ENCODE measurements at places on chromosomes 5 and 9.

DNA sequence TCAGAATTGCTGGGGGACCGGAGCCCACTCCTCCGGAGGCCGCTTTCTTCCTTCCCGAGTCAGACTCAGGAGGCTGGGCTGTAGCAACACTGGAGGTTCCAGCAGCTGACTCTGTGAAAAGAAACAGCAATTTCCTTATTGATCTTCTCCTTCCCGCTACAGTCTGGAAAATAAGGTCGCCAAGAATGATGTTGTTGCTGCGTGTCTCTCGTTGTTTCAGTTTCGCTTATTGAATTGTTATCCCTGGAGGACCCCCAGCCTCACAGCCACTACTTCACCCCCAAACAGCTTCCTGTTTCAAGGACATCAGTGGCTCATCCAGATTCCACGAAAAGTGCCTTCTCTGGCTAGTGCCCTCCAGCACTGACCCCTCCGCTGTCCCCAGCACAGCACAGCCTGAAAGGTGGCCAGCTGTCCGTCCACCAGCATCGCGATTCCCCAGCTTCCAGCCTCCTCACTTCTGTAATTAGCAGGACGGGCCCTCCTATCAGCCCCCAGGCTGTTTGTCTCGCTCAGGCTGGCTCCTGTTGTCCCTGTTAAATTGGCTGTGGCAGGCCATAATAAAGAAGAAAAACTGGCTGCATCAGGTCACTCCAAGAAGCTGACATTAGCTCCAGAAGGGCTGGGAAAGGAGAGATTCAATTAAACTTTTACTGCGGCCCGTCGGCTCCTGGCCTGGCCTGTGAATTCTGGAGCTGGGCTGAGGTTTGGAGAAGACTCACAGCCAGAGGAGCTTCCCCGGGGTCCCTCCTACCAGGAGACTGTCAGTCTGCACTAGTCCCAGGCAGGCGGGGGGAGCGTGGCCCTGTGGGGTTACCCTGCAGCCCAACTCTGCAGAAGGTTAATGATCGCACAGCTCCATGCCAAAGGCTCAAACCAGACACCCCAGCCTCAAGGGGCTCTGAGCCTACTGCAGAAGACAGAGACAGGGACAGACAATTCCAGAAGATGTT, 40.5 kb downstream of the OLFM1 start:
- DNase-seq = no peak

DNA sequence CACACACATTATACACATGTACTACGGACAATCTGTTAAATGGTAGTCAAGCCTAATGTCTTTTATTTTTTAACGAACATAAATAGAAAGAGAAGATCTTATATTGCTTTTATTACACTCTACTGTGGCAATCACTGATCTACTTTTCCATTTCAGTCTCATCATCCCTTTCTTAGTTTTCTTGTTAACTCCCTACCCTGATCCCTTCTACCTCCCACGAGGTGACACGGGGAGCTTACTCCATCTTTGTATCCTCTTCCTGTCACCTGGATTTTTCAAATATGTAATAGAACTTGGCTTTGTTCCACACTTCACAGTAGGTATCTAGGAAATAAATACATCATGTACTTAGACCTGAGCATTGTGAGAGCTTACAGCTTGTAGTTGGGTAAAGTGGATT, 211.0 kb downstream of the PIK3R1 start:
- DNase-seq = no peak

GRCh38 chr5:128081111-128081851, 2.3 kb upstream of the SLC12A2 start:
- no peak for DNase-seq

- DNase-seq = no peak
Measured at GRCh38 chr9:133786371-133786753, 48.2 kb upstream of the SARDH start.

- DNase-seq = no peak
Measured at GRCh38 chr9:75488719-75489110, 400.4 kb downstream of the OSTF1 start.

GRCh38 chr5:130720355-130720754, 444.7 kb downstream of the HINT1 start:
- DNase-seq = no peak

DNA sequence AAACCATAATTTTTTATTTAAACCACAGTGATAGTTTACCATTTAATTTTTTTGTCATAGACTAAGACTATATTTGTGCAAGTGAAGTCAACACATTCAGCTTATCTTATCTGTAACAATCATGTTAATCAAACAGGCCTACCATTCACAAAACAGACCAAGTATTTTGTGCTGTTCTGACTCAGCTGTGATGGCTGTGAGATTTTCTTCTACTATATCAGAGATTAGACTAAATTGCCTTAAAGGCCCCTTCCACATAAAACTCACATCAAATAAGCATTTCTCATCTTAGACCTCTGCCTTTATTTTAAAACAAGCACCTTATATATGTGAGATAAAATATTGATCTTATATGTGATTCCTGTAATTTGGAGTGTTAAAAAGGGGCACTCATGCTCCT, 13.4 kb downstream of the CCDC152 start:
- DNase-seq = no peak

GRCh38 chr5:88826646-88827585, 56.1 kb downstream of the MEF2C start:
- DNase-seq = no peak

DNA sequence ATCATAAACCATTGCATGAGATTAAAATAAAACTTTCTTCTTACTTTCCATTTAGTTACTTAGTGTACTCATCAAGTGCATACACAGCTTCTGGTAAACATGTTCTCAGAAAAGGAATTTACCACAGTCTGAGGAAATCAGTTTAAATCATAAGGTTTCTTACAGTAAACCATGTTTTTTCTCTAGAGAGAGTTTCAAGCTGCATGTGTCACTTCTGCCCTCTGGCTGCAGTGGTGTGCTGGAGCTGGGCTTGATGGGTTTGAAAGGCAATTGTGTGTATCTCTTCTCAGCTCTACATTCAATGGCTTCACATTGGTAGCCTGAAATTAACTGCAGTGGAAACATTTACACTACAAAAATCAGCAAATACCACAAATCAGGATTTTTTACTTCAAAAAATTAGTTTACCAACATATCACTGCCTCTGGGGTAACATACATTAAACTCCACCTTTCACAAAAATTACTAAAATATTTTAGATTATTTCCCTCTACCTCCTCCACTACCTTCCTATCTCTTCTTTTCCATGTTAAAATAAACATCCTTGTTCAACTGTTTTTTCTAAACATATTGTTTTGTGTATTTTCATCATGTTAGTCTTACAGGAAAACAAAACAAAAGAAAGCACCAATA, 414.3 kb downstream of the ANXA1 start:
- DNase-seq = peak; percentile 57

- no peak for DNase-seq
Measured at GRCh38 chr5:45507178-45507577, 189.0 kb downstream of the HCN1 start.

GRCh38 chr9:124101215-124101968, 89.8 kb downstream of the LHX2 start:
- no peak for DNase-seq

DNA sequence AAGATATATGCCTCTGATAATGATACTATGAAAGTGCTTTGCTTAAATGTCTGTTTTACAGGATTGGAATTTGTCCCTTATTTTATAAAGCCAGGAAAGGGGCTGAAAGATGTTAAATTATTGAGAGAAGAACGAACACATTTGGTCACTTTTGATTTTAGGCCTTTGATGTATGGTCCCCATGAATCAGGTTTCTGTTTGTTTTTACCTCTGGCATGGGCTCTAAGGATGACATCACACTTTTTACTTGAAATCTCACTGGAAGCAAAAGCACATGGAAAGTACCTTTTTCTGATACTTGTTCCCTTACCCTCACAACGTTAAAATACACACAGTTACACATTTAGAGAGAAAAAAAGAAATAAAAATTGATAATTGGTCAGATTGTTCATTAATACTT, 6.9 kb downstream of the OTULIN start:
- no peak for DNase-seq

DNA sequence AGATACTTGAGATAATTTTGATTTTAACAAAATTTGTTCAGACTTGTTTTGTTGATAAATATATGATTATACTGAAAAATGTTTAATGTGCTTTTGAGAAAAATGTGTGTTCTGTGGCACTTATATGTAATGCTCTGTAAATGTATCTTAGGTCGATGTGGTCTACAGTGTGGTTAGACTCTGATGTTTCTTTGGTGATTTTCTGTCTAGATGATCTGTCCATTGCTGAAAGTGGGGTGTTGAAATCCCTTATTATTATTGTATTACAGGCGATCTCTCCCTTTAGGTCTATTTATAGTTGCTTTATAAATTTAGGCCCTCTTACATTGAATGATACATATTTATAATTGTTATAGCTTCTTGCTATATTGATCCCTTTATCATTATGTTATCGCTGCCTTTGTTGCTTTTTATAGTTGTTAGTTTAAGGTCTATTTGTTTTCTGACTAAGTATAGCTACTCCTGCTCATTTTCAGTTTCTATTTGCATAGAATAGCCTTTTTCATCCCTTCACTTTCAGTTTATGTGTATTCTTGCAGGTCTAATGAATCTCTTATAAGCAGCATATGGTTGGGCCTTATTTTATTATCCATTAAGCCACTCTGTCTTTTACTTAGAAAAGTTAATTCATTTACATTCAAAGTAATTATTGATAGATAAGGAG, 124.3 kb downstream of the MRPS30 start:
- no peak for DNase-seq

- DNase-seq = no peak
Measured at GRCh38 chr9:80644044-80644443, 1045.3 kb downstream of the TLE1 start.

GRCh38 chr9:34242830-34243229, 64.0 kb downstream of the UBAP1 start:
- DNase-seq = no peak

DNA sequence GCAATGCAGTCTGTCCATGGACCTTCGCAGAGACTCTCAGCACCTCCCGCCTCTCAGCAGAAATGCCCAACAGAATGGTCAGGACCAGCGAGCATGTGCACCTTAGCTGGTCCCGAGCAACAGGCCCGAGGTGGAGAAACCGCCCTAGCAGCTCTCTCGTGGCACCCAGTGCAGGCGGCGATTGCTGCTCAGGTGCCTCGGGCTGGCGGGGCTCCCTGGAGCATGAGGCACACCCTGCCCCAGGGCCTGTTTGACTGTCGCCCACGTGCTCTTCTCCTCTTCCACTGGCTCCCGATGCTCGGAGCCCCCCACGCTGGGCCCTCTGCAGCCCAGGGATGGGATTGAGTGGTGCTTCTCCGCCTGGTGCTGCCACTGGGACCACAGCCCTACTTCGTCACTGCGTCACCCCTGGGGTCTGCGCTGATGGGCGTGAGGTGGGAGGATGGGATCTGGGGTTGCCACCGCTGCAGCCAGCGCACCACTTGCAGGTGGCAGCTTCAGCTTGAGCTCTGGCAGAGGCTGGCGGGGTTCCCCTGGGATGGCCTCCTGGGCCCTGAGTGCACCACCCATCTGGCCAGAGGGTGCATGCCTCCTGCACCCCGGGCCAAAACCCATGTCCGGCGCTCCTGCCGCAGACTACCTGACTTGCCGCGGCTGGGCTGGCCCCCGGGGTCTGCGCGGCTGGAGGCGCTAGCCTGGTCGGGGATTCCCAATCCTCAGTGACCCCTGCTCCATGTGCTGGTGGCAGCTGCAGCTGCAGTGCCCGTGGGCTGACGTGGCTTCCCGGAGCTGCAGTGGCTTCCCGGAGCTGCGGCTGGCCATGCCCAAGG, 244.2 kb downstream of the FOXD4L6 start:
- no peak for DNase-seq

DNA sequence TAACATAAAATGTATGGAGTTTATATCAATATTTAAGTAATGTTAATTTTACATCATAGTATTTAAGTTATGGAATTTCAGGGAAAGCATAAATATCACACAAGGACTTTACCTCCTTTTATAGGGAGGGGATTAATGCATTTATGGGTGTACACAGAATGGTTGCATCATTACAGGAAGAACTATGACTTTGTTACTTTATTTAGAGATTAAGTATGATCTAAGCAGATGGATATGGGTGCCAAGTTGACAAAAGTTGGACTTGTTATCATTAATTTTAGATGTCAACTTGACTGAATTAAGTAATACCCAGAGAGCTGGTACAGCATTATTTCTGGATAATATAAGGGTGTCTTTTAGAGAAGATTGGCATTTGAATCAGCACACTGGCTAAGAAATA, 160.5 kb upstream of the CDH10 start:
- DNase-seq = no peak

DNA sequence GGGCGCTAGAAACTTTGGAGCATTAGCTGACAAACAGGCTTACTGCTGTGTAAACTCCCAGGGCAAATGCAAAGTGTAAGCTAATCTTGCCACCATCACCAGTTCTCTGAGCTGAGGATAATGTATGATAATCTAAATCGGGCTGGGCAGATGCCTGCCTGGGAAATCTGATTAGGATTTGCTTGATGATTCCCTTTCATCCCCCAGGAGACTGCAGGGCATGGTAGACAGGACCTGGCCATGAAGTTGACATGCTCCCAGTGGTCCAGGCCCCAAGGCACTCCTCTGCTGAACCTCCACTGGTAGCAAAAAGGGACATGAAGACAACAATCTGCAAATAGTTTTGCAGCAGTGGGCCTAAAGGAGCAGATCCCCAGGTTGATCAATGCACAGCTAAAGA, 317.5 kb downstream of the SPOCK1 start:
- no peak for DNase-seq

- no peak for DNase-seq
Measured at GRCh38 chr5:117594166-117594565, 1019.5 kb upstream of the SEMA6A start.

DNA sequence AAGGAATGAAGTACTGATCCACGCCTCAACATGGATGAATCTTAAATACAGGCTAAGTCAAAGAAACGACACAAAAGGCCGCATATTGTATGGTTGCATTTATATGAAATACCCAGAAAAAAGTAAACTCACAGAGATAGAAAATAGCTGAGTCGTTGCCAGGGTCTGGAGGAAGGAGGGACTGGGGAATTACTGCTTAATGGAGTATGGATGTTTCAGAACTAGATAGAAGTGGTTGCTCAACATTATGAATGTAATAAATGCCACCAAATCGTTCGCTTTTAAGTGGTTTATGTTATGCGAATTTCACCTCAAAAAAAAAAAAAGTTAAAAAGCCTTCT, 784 bp upstream of the MSANTD3 start:
- no peak for DNase-seq

- no peak for DNase-seq
Measured at GRCh38 chr5:146440870-146441495, 6.2 kb upstream of the TCERG1 start.

DNA sequence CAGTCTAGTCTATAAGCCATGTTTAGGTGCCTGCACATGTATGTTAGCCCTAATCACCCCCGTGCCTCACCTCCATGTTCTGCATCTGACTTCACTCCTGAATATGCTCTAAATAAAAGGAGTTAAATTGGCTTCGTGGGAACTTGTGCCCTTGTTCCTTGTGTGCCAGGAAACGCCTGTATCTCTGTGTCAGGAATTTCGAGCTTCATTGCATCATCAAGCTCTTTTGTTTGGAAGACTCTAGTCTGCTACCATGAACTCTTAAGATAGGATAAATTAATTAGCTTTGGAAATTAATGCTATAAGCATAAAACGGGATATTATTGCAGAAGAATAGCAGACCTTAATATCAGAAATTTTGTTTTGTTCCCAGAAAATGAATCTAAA, 99.2 kb downstream of the ADCY2 start:
- DNase-seq = no peak
